ENCODE measurements at places on chromosomes 6 and 20.

GRCh38 chr6:135883045-135883444 is 31.5 kb downstream of the PDE7B start:
- DNase-seq, result no peak

DNA sequence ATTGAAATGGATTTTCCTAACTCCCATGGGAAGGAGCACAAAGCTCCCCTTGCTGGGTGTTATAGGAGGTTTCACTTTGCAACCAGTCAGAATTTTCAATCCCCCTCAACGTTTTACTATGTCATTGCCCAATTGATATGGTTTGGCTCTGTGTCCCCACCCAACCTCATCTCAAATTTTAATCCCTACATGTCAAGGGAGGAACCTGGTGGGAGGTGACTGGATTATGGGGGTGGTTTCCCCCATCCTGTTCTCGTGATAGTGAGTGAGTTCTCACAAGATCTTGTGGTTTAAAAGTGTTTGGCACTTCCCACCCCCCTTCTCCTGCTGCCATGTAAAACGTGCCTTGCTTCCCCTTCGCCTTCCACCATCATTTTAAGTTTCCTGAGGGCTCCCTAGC is 62.9 kb downstream of the ZMYND8 start:
- no peak for DNase-seq

GRCh38 chr6:112780498-112781096 is 433.5 kb downstream of the RFPL4B start:
- no peak for DNase-seq

GRCh38 chr6:6393069-6393529 is 72.6 kb upstream of the F13A1 start:
- DNase-seq, result no peak

DNA sequence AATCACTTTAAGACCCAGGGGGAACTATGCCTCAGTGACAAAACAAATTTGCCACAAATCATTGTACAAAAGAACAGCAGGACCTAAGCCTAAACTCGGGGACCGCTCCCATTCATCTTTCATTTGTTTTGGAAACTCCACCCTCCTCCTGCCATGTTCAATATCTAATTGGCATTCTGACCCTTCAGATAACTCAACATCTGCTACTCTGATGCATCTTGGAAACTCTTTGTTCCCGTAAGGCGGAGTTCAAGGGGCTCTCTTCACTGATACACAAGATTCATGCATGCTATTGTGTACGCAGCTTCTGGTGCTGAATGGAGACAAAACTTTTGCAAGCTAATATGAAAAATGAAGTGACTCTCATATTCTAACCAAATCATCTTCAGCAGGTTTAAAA is 187.6 kb downstream of the ZFP64 start:
- DNase-seq, result no peak

GRCh38 chr6:63530182-63530581 is 42.1 kb upstream of the LOC128125822 start:
- no peak for DNase-seq

DNA sequence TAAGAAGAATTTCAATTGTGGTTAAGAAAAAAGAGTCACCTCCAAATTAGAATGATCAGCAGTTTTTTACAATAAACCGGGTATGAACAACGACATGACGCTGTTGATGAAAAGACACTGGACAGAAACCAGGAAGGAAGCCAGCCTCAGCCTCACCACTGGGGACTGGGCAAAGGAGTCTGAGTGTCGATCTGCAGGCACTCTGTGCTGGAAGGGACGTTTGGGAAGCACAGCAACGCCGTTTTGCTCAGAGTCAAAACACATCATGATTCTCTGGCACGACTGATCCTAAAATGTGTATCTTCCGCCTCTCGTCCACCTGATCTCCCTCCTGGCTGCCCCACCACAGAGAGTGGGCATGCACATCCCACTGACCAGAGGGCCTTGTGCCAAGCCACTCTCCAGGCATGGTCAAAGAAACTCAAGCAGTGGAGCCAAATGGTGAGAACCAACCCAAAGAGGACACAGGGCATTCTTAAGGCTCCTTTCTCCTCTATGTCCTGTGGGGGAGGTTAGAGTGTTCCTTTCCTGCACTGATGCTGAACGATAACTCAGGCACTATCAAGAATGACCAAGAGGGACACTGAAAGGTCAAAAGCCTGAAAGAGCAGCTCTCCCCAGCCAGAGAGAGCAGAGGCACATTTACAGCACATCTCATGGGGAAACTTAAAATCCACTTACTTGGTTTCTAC is 68.8 kb downstream of the AGPAT4 start:
- no peak for DNase-seq

DNA sequence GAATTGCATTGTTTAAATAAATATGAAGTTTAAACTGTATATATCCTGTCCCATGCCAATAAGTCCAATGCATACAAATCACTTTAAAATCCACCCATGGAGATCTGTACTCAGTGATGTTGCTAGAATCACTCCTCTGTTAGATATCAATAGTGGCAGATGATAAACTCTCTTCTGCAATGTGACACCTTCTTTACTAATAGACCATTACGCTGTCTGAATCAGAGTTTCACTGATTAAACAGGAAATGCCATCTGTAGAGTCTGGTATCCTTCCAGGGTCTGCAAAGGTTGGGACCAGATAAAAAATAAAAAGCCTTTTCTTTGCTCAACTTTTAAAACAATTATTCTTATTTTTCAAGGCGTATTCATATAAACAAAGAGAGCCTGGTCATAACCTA is 134.5 kb downstream of the EDN3 start:
- DNase-seq, result no peak

DNA sequence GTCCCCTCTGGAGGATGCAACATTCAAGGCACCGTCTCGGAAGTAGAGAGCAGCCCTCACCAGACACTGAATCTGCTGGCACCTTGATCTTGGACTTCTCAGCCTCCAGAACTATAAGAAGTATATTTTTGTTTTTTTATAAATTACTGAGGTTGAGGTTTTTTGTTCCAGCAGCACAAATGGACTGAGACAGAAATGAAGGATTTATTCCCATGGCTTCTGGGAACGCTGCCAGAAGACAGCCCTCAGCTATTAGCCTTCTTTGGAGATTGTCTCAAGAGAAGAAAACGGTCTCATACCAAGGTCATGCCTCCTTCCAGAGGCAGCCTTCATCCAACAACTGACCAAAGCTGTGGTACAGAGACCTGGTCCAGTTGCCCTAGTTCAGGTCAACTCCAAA is 85.4 kb downstream of the CHMP4B start:
- DNase-seq, result no peak

DNA sequence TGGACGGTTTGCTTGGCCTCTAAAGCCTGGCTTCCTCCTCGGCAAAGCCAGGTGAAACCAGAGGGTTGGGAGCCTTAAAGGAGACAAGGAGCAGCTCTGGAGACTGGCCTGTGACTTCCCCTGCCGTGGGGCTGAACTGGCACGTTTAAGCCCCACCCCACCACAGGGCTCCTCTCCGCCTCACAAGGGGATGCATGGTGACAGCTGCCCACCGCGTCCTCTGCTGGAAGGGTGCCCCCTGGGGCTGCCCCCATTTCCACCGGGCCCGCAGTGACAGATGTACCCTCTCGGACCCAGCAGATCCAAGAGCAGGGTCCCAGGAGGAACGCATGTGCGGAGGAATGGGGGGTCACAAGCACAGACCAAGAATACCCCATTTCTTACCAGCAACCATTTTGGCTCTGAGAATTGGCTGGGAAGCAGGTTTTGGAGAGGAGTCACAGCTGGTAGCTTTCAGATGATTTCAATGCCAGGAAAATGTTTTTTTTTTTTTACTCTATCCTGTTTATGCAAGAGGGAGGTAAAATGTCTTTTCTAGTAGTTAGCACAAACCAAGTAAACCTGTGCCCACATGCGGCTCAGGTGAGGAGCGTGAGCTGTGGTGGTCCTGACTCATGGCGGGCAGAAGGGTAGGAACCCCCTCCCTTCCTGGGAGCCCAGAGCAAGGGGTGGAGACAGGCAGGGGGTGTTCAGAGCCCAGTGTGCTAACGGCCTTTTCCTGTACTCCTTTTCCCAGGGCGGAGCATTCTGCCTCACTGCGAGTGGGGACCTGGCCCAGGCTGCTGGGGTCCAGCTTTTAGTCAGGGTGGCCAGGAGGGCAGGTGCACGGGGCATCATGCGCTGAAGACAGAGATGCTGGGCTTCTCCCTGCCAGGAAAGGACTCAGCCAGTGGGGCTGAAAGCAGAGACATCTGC is 33.0 kb downstream of the FRMD1 start:
- DNase-seq, result no peak

DNA sequence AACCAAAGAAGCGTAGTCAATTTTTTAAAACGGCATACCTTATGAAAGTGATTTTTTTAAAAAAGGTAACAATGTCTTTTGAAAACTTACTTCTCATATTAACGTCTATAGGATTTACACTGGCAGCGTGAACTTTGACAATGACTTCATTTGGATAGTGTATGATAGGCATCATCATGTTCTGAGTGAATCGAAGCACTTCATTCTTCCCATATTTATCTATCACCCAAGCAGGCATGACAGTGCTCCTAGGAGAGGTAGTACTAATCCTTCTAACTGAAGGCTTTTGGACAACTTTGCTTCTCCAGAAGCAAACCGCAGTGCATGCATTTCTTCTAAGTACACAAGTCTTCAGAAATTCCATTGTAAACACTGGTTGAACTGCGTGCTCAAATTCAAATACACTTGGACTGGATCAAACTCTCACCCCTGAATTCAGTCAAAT is 618 bp downstream of the RTN4IP1 start:
- no peak for DNase-seq

DNA sequence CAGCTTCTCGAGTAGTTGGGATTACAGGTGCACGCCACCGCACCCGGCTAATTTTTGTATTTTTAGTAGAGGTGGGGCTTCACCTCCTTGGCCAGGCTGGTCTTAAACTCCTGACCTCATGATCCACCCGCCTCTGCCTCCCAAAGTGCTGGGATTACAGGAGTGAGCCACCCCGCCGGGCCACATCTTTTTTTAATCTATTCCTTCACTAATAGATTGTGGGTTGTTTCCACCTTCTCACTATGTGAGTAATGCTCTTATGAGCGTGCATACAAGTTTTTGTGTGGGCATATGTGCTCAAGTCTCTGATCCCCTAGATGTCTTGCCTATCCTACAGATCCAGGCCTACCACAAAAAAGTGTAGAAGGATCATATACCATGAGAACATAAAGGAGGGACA is 30.7 kb downstream of the CARMIL1 start:
- no peak for DNase-seq

DNA sequence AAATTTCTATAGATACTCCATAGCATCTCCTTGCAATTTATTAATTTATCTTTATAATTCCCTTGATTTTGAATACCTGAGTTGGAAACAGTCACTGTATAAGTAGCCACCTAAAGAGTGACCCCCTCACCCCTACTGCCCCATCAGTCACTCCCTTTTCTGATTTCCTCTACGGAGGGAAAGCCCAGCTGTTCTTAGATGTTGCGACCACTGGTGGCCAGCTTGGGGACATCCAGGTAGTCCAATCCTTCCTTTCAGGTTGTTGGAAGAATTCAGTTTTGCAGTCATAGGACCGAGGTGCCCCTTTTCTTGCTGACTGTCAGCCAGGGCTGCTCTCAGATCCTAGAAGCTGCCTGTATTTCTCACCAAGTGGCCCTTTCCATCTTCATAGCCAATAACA is 87.8 kb downstream of the BMP6 start:
- no peak for DNase-seq

DNA sequence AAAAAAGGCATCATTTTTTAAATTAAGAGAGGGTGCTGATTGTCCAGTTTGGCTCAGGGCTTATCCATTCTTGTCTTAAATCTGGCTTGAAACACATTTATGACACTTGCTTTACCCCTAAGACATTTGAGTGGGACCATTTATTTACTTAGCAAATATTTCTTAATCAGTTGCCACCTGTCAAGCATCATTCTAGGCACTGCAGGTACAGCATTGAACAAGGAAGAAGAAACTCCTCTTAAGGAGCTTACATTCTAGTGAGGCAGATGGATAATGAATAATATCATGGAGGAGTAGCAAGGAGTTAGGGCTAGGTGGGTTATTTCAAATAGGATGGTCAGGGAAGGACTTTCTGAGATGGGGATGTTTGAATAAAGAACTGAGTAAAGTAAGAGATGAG is 189.8 kb downstream of the UTRN start:
- DNase-seq, result no peak

- no peak for DNase-seq
Observed at GRCh38 chr20:32356622-32357374, 1.3 kb upstream of the ASXL1 start.

DNA sequence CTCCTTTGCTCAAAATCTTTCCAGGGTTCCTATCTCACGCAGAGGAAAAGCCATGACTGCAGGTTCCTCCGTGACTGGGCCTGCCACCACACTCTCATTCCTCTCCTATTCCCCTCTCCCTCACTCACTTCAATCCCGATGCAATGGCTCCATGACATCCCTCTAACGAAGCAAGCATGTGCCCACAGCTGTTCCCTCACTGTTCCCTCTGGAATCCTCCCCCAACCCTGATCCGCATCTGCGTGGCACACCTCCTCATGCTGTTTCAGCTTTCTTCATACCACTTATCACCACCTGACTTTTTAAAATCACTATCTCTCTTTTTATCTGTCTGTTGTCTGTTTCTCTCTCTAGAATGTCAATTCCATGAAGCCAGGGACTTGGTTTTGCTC is 25.5 kb downstream of the ANGPT4 start:
- DNase-seq, result no peak

GRCh38 chr6:149904661-149905370 is 6.9 kb upstream of the RAET1E start:
- no peak for DNase-seq

GRCh38 chr20:6829510-6830116 is 62.1 kb downstream of the BMP2 start:
- no peak for DNase-seq

DNA sequence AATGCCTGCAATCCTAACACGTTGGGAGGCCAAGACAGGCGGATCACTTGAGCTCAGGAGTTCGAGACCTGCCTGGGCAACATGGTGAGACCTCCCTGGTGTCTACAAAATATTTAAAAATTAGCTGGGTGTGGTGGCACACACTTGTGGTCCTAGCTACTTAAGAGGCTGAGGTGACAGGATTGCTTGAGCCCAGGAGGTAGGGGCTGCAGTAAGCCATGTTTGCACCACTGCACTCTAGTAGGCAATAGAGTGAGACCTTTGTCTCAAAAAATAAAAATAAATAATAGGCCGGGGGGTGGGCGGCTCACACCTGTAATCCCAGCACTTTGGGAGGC is 18.3 kb upstream of the RIPOR3 start:
- DNase-seq, result no peak

GRCh38 chr6:26295691-26296555 is 69.1 kb upstream of the BTN3A2 start:
- DNase-seq, result no peak

Data from stimulated activated CD4-positive, alpha-beta T cell treated with anti-CD3 and anti-CD28 coated beads, TNF-alpha, amount 100 ng/mL, for 24 hours (primary cell).